ENCODE measurements at places on chromosomes 5 and 9.

DNA sequence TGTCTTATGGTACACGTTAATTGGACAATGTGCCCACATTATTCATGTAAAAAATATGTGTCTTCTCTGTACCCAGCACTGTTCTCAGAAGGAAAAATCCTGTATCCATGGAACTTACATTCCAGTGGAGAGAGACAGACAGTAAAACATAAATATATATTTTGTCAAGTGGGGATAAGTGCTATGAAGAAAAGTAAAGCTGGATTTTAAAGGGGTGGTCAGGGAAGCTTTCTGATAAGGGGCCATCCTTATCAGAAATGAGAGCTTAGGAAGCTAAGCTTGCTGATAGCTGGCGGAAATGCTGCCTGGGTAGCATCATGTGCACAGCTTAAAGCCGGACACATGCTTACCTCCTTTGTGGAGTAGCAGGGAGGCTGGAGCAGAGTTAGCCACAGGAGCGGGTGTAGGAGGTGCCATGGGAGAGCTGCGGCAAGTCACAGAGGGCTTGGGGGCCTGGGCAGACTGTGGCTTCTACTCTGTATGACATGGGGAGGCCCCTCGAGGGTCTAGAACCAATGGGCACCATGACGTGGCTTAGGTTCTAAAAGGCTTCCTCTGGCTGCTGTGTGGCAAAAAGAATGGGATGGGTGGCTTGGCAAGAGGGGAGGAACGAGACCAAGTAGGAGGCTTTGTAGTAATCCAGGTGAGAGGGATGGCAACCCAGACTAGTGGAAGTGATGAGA lies 141.7 kb downstream of the FGF1 start:
- DNase-seq, result no peak

DNA sequence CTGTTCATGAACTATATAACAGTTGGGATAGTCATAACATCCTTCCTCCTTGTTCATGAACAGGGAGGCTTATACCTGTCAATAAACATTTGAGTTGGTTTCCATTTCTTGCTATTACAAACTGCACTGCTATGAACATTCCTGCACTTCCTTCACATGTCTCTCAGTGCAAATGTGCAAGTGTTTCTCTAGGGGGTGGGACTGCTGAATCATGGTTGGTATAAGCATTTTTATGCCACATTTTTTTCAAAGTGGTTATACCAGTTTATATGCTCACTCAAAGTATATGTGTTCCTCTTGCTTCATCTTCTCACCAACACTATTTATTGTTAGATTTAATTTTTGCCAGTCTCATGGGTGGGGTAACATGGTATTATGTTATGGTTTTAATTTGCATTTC lies 25.8 kb upstream of the TPD52L3 start:
- DNase-seq, result no peak

GRCh38 chr9:137460363-137461315 lies 1.5 kb upstream of the NSMF start:
- no peak for DNase-seq

GRCh38 chr9:37032713-37033112 lies 1.4 kb downstream of the PAX5 start:
- DNase-seq, result no peak

- no peak for DNase-seq
Measured at GRCh38 chr5:150300496-150301169, 2.1 kb downstream of the ARSI start.
